ENCODE measurements at places on chromosomes 1 and 21. TPM values are rescaled to one million over a fixed set of nuclear protein-coding genes. Genes with fewer than 3 reads are reported as not detected.

Gene BGLAP
- polyA plus RNA-seq = 0.06 TPM

Gene CACNA1S
- not detected for polyA plus RNA-seq

Gene KIF21B
- 0.45 TPM for polyA plus RNA-seq

Gene NMNAT2
- polyA plus RNA-seq = 0.07 TPM

Gene SRSF10
- 29.9 TPM for polyA plus RNA-seq
